ENCODE measurements at places on chromosomes 16 and 17. TPM values are rescaled to one million over a fixed set of nuclear protein-coding genes. Genes with fewer than 3 reads are reported as not detected.
A peak's percentile ranks its signal among the peaks of the same experiment; 100 is the strongest.

- H3K4me3 ChIP-seq = no peak overlapping the region
- H3K36me3 ChIP-seq = peaks cover 5% of the 10 kb centered on the region
- no peak for DNase-seq
- no peaks in the 10 kb centered on the region for H3K4me1 ChIP-seq
Observed at GRCh38 chr17:46950997-46951621, 27.9 kb downstream of the RPRML start.

The CACNG3 gene
- total RNA-seq = not detected

DNA sequence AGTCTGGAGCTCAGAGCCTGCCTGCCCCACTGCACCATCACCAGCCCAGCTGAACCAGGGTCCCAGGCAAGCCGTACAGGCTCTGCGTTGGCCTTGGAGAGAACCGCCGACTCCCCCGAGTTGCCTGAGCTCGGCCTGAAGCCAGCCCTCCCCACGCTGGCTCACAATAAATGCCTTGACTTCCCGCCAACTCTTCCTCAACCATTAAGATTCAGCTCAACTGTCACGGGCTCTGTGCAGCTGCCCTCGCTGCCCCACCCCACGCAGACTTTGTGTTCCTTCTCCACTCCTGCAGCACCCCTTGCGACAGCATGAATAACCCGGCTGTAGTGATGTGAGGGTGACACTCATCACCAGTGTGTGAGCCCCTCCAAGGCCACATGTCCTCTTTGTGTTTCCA lies 4.8 kb upstream of the QPRT start:
- peaks cover 24% of the 10 kb centered on the region for H3K4me1 ChIP-seq
- no peaks in the 10 kb centered on the region for H3K27me3 ChIP-seq
- no peak for DNase-seq
- peaks cover 15% of the 10 kb centered on the region for H3K36me3 ChIP-seq
- H3K4me3 ChIP-seq = no peak overlapping the region

GRCh38 chr16:82226327-82226726 lies 56.3 kb upstream of the MPHOSPH6 start:
- no peaks in the 10 kb centered on the region for H3K36me3 ChIP-seq
- H3K27me3 ChIP-seq = peaks cover 19% of the 10 kb centered on the region
- DNase-seq = no peak
- no peaks in the 10 kb centered on the region for H3K4me1 ChIP-seq

The HOXB13 gene
- total RNA-seq = not detected

DNA sequence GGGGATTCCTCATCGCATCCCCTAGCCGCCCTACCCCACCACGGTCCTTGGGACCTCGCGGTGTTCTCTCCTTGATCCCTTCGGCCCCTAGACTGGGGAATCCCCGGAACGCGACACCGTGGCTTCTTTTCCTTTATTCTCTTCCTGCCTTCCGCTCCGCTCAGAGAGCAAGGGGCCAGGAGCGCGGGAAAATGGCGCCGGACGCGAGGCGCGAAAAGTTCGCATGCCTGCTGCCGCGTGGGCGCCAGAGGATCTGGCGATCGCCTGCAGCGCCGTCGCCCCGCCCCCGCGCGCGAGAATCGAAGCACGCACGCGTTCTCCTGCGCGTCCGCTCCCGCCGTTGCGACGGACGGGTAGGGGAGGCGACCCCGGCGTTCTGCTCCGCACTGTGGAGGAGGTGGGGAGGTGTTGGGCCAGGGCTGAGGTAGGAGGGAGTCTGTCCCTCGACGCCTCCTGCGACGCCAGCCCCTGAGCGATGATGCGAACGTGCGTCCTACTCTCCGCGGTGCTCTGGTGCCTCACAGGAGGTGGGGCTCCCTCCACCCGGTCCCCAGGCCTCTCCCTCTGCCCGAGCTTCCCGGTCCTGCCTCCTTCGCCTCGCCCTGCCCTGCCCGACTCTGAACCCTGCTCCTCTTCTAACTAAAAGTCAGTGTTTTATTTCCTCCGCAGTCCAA lies at the start of gene ZPBP2:
TSS of gene ZPBP2 (plus strand) at position 323 of the 674 bp plus-strand sequence. CDS start at position 476, 153 bp downstream.
- H3K4me3 ChIP-seq = peak within 1 kb of the TSS; percentile 65
- H3K27me3 ChIP-seq = peaks cover 8% of the 10 kb centered on the region
- peak within 1 kb of the TSS; percentile 94 for H3K27ac ChIP-seq
- no peaks in the 10 kb centered on the region for H3K36me3 ChIP-seq
- H3K4me1 ChIP-seq = peaks cover 41% of the 10 kb centered on the region

- H3K36me3 ChIP-seq = peaks cover 1% of the 10 kb centered on the region
- peak; percentile 69 for DNase-seq
- peaks cover 6% of the 10 kb centered on the region for H3K27me3 ChIP-seq
Observed at GRCh38 chr16:9139965-9140364, 48.5 kb downstream of the HAPSTR1 start.

GRCh38 chr17:40323391-40324381 lies 14.7 kb downstream of the RARA start:
- peaks cover 2% of the 10 kb centered on the region for H3K27me3 ChIP-seq
- H3K4me3 ChIP-seq = peak overlapping the region; percentile 97
- peak overlapping the region; percentile 98 for H3K27ac ChIP-seq
- peak; percentile 85 for DNase-seq
- peaks cover 92% of the 10 kb centered on the region for H3K4me1 ChIP-seq

GRCh38 chr16:72937360-72937759 lies 110.6 kb downstream of the ZFHX3 start:
- H3K27ac ChIP-seq = no peak overlapping the region
- H3K4me1 ChIP-seq = peaks cover 5% of the 10 kb centered on the region
- peaks cover 6% of the 10 kb centered on the region for H3K27me3 ChIP-seq
- no peak for DNase-seq
- no peaks in the 10 kb centered on the region for H3K36me3 ChIP-seq
- H3K4me3 ChIP-seq = no peak overlapping the region

DNA sequence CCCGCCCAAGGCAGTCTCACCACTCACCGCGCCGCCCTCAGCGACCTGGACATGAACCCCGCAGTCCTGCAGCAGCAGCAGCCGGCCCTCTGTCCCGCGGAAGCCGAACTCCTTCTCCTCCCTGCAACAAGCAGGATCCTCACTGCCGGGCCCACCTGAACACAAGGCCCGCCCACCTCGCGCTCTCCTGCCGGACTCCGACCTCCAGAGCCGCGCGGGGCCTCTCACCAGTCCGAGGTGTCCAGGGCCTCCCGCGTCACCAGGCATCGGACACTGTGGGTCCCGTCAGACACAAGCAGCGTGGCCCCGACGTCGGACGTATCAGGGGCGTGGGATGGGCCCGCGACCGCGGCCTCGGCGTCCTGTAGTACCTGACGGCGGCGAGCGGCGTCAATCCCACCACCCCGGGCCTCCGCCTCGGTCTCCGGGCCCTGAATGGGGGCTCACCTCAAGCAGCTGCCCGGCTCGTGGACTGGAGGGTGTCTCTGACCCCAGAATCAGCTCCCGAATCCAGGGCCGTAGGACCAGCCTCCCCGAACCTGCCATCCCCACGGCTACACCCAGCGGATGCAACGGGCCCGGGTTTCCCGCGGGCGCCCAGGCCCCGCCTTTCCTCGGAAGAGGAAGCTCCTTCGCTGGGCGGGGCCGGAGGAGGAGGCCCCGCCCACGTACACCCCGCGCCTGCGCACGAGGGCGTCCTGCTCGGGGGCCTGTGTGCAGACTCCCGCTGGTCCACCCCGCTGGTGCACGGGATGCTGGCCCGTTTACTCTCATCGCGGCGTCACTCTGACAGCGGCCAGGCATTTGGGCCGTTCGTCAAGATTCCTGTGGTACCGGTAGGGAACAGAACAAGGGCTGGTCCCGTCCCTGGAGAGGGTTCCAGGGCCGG lies at the start of gene ACD:
TSS of gene ACD (minus strand) at position 586 of the 889 bp plus-strand sequence. CDS start at position 546, 40 bp downstream.
- H3K27me3 ChIP-seq = no peaks in the 10 kb centered on the region
- peak within 1 kb of the TSS; percentile 92 for H3K4me3 ChIP-seq
- peaks cover 21% of the 10 kb centered on the region for H3K4me1 ChIP-seq
- H3K36me3 ChIP-seq = peaks cover 19% of the 10 kb centered on the region
- peak within 1 kb of the TSS; percentile 96 for H3K27ac ChIP-seq

DNA sequence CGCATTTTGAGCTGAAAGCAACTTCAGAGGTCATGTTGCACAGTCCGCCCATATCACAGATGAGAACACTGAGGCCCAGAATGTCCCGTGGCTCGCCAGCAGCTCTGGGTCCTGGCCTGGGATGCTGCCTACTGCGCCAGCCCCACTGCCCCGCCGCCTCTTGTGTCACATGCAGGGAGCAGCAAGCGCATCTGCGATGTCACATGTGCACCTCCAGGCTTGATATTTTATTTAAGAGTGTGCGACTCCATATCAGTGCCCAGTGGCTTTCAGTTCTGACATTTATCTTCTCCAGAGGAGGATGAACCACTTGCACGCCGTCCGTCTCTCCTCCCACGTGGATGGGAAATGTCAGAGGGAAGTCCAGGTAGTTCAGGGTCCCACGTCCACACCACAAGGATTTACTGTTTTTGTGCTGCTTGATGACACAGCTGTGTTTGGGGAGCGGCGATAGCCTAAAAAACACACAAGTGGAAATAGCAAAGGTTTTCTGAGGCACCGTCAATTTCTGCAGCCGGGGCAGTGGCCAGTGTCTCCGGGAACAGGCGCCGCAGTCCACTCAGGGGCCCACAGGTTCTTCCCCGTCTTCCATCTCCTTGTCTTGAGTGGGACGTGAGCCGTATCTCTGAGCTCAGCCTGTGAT lies 7.0 kb upstream of the RBFOX3 start:
- no peak for DNase-seq
- no peaks in the 10 kb centered on the region for H3K4me1 ChIP-seq
- H3K4me3 ChIP-seq = no peak overlapping the region
- H3K36me3 ChIP-seq = no peaks in the 10 kb centered on the region

- peaks cover 6% of the 10 kb centered on the region for H3K27me3 ChIP-seq
- no peak for DNase-seq
- H3K36me3 ChIP-seq = no peaks in the 10 kb centered on the region
- no peak overlapping the region for H3K4me3 ChIP-seq
- H3K27ac ChIP-seq = no peak overlapping the region
Observed at GRCh38 chr17:65975878-65976277, 216.1 kb downstream of the CEP112 start.

All from activated CD4-positive, alpha-beta T cell treated with anti-CD3 and anti-CD28 coated beads, Interleukin-2, amount 10 ng/mL, durations not matched to agents 24 days and 14 days (primary cell).